ENCODE measurements at places on chromosomes 16 and 17. TPM values are rescaled to one million over a fixed set of nuclear protein-coding genes. Genes with fewer than 3 reads are reported as not detected.

DNA sequence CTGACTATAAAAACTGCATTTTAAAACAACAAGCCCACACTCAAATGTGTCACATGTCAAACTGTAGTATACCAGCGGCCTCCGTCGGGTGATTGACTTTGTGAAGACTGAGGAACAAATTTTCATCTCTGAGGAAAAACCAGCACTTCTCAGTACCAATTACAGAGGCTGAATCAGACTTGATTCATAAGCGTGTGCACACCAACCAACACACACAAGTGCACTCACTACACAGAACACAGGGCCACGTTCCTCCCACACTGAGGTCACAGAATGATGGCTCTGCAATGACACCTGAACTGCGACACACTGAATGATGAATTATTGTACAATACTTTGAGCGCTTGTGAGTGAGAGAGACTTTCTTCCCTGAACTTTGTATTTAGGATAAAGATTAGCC, 29.6 kb downstream of the XPO6 start:
- peak; percentile 48 for DNase-seq

DNA sequence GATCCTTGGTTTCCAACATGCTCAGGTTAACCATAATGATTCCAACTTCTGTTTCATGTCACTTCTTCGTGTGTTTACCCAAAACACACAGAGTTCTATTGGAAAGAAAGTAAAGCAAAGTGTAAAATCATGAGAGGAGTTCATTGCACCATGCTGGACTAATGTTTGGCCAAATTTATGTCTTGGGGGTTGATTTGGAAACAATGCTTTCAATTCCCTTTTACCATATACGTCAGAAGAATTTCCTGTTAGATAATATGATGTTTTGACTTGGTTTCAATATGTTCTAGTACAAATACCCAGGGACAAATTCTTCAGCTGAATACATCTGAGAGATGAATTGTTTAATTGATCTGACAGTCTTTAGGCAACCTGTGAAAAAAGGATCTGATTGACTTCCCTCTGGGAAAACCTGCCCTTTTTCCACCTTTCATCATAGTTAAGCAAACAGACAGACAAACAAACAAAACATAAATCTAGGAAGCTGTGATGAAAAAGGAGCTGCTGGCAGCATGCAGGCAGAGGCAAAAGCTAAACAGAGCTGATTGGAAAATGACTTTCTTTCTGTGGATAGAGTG, 26.0 kb upstream of the MPHOSPH6 start:
- DNase-seq, result no peak

DNA sequence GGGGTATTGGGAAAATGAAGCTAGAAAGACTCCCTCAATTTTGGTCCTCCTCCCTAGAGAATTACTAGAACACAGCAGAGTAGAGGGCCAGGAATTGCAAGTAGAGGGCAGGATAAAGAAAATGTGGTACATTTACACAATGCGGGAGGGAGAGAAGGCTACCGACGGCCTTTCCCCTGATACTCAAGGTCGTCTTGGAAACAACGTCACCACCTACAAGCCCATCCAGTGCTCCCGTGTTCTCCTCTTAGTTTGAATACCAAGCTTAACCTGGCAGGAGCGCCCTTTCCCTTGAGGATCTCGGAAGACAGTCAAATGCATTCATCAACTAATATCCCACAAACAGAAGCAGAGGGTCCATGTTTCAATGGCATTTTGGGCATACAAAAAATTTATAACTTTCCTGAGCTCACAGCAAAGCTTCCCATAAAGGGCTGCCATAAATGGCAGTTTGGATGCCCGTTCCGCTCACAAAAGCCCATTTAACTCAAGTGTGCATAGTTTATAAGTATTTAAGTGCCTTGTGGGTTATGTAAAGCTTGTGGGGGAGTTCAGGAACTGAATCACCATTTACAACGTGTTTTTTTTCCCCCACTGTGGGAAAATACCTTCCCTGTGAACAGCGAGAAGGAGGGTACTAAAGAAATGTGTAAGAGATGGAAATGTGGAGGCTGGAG, 414.6 kb downstream of the SLC39A11 start:
- no peak for DNase-seq

DNA sequence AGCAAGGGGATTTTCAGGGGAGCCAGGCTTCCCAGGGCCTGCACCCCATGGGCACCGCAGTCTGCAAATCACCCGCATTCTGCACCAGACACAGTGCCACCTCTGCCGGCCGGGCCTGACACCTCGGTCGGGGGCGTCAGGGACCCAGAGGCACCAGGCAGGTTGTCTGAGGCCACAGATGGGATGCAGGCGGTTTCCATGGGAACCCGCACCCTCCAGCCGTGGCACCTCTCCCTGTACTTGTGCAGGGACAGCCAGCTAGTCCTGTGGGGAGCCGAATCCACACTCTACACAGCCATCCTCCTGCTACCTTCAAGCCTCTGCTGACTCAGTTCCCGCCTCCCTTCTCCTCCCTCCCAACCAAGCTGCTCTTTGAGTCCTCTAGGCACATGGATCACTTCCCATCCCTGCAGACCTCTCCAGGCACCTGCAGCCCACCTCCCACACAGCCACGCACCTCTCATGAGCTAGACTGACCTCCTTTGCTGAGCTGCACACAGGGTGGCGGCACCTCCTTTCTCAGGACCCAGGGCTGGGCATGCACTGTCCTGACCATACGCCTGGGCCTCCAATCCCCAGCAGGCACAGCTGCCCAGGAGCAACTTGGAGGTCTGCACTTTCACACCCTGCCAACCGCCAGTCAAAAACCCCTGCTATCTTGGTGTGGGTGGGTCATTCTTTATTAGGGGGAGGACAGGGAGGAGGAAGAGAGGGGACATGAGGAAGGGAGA, 119.5 kb downstream of the C16orf78 start:
- no peak for DNase-seq

- no peak for DNase-seq
Observed at GRCh38 chr16:61555718-61556441, 480.4 kb downstream of the CDH8 start.

The ZNF652 gene
- total RNA-seq, result 2.8 TPM
